Stimulated activated naive CD4-positive, alpha-beta T cell treated with Interleukin-2 at 50 U/mL for 16 hours (primary cell): ENCODE measurements at places on chromosomes 13 and 19.

- DNase-seq: no peak
Measured at GRCh38 chr19:51341066-51341465, 873 bp downstream of the VSIG10L start.

- DNase-seq: no peak
Measured at GRCh38 chr13:76406243-76406642, 480.0 kb downstream of the KCTD12 start.

DNA sequence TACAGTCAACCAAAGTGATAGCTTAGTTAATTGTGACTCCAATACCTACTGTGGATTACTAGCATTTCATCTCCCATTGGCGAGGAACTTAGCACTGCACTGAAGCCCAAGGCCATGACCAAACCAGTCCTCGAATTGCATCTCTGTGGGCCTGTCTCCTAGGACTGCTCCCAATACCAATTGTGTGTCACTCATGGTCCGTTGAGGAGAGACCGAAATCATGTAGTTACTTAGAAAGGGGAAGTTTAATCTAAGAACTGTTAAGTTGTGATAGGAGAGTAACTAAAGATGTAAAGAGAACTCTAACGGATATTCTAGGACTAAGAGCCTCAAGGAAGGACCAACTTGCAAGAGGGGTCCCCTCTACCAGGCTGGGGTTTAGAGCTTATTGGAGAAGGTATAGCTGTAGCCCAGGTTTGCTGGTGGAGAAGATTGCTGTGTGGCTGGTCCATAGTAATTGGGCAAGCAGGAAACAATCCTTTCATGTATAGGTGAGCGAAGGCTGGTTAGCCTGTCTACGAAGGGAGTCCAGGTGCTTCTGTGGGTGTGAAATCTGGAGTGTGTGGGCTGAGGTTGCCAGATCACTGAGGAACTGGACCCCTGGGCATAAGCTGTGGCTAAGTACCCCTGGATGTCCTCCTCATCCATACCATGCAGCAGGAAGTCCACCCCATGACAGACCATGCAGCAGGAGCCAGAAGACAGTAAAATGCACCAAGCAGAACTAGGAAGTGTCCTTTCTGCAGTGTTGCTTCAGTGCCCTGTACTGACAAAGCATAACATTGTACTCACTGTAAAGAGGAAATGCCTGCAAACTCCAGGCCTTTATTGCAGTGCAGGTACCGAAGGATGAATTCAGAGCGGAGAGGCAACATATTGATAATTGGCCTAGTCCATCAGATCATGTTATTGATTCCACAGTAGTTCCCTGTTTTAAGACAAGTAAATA is 30.8 kb downstream of the DNAJC3 start:
- no peak for DNase-seq

- DNase-seq: no peak
Measured at GRCh38 chr19:20067943-20068342, 9.9 kb upstream of the ZNF90 start.

DNA sequence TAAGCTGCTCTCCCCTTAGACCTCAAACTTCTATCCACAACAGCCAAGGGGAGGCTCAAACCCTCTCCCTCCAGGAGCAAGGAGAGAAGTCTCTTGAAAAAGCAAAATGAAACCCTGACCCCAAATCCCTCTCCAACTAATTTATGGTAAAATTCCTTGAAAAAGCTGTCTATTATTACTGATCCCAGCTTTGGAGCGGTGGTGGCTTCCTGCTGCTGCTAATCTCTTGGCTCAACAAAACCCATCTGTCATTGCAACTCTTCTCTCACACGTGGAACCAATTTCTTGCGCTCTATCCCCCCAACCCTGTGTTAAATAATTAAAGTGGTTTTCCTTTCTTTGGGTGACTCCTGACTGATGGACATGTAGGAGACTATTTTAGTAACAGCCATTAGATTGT is 64.1 kb upstream of the OXGR1 start:
- no peak for DNase-seq

- DNase-seq: no peak
Measured at GRCh38 chr19:2207991-2208860, 27.9 kb downstream of the PLEKHJ1 start.

GRCh38 chr13:47407808-47408207 is 511.0 kb upstream of the HTR2A start:
- no peak for DNase-seq

DNA sequence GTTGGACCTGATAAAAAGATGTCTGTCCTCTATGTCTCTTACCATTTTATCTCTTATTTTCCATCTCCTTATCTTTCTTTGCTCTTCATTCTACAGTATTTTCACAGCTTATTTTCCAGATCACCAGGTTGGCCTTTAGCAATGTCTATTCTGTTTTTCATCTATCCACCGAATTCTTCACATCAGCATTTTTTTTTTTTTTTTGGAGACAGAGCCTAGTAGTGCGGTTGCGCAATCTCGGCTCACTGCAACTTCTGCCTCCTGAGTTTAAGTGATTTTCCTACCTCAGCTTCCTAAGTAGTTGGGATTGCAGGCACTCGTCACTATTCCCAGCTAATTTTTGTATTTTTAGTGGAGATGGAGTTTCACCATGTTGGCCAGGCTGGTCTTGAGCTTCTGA is 49.0 kb downstream of the DNAJC15 start:
- DNase-seq: no peak

DNA sequence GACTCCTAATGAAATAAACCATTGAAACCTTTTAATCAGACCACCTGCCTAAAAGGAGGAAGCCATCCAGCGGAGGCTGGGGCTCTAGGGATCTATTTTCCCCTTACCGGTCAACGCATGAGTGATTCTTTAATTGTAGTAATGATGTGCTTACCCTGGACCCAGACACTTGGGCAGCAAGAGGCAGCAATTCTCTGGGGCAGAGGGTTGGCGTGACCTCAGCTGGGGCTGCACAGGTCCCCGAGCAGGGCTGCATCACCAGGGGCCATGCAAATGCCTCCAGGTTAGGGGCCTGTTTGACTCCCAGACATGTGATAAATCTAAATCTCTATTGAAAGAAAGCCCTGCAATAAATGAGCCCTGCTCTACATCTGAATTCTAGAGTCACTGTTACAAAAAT is 194.2 kb upstream of the TSHZ3 start:
- DNase-seq: no peak

DNA sequence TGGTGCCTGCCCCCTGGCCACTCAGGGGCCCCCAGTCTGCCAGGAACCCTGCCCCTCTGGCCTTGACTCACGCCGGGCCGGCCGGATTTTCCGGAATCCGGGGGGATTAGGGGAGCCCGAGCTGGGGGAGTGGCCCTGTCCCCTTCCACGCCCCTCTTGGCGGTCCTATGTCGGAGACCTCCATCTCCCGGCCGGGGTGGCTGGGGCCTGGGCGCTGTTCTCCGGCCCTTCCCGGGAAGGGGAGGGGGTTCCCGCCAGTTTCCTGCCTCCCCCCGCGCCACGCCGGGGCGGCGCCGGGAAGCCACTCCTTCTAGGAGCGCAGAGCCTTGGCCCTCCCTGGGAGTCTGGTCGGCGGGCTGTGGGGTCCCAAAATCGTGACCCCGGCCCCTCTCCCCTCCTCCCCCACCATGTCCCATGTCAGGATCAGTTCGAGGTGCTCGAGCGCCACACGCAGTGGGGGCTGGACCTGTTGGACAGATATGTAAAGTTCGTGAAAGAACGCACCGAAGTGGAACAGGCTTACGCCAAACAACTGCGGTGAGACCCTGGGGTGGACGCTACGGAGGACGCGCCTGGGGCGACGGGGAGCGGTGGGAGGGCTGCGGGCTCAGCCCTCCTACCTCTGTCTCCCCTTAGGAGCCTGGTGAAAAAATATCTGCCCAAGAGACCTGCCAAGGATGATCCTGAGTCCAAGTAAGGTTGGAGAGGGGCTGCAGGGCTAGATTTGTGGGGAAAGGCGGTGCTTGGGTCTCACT is 1.3 kb downstream of the TRIP10 start:
- DNase-seq: no peak

DNA sequence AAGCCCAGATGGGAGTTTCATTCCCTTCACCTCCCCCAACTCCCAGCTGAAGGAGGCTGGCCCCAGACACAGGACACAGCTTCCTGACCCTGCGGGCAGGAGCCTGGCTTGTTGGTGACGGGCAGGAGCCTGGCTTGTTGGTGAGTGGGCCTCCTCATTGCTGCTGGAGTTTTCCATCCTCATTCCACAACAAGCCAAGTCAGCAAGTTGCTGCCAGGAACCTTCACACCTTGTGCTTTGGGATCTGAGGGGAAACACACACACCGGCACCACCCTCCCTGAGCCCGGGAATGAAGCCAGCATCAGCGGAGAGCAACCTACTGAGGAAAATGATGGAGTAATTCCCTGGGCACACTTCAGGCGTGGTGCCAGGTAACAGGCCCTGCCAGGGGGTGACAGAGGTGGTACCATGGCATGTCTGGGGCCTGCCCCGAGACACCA is 74.9 kb downstream of the ALOX5AP start:
- DNase-seq: no peak
